ENCODE measurements at places on chromosomes 6 and 20.
A peak's percentile ranks its signal among the peaks of the same experiment; 100 is the strongest.

- DNase-seq, result no peak
These were observed 38.9 kb downstream of the DLL1 start for GRCh38 chr6:170251776-170252571.

GRCh38 chr6:17240803-17241500, 40.2 kb upstream of the RBM24 start:
- no peak for DNase-seq

- DNase-seq, result peak; percentile 67
These were observed 75.7 kb upstream of the BHLHE23 start for GRCh38 chr20:63082308-63082938.

DNA sequence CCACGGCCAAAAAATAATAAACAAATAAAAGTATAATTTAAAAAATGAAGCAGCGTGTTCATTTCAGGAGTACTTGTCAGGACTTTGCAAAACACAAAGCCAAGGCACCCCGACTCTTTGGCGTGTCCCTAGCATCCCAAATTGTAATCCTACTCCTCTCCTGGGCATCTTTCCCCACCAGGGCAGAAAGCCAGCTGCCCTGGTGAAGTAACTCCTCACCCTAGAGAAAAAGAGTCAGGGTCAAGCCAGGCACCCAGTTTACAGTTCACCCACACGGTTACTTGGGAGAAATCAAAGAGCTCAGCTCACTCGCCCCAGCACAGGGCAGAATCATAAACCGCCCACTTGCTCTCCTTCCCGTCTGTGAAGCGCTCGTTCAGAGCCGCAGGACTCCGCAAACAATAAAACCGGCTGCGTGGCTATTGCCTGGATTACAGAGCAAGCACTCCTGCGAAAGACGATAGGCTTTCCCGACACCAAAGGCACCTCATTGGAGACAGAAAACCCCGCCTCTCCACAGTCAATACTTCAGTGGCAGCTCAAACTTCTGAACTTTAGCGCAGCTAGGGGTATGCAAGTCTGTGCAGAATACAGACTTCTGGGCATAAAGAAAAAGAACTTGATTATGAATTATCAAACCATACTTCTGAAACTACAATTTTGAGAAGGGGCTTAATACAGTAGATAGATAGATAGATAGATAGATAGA, 73.0 kb upstream of the NHSL1 start:
- no peak for DNase-seq

Measured in GM19239 (cell line).